ENCODE measurements at places on chromosomes 2 and 18.
A peak's percentile ranks its signal among the peaks of the same experiment; 100 is the strongest.

- no peak for DNase-seq
Measured at GRCh38 chr2:171210864-171211431, 50.3 kb upstream of the TLK1 start.

DNA sequence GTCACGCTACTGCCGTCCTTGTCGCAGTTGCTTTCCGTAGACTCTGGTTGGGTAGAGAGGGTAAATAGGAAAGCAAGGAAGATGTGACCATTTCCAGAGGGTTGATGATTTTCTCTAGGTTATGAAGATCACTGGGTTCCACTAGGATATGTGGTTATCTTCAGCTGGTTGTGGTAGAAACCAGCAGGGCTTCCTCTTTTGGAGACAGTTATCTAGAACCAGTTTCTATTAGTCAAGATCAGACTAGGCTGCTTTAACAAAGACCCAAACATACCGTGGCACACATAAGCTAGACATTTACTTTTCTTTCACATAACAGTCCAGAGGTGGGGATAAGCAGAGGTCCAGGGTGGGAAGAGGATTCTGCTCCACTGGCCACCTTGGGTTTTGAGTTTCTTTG, 59.6 kb downstream of the FASTKD2 start:
- no peak for DNase-seq

DNA sequence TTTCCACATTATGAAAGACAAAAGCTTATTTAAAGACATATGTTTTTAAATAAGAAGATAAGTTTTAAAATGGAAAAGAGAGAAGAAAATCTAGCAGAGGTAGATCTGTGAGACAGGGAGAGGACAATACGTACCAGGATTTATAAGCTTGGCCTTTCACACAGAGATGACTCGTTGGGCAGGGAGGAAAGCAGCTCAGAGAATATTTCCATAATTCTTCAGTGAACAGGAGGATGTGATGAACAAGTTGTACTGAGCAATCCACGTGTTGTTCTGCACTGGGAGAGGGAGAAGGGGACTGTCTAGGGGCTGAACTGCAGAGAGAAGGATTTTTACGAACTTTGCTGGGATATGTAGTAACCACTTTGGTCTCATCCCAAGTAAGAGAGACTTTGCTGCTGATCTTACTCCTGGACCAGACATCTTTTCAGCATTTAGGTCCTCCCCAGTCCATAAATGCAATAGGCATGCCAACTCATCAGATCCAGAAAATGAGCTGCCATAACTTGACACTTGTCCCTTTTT, 162.5 kb upstream of the SETBP1 start:
- DNase-seq, result no peak

DNA sequence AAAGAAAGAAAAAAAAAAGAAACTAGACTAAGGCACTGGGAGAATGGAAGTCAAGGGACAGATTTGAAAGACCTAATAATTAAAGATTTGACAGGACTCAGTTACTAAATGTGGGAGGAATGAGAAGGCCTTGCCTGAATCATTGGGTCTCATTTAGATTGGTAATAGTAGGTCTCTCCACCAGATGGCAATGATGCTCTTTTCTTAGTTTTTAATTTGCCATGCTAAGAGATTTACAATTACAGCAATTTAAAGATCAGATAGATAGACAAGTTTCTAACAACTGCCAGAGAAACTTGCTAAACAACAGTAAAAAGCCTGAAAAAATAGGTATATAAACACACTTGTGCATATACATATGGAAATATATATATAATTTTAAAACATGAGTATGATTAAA, 153.0 kb downstream of the TMEM247 start:
- DNase-seq, result peak; percentile 79

- DNase-seq, result no peak
Measured at GRCh38 chr2:205002390-205002789, 457.1 kb downstream of the PARD3B start.

GRCh38 chr2:31324016-31324633, 90.2 kb downstream of the EHD3 start:
- DNase-seq, result peak; percentile 16

DNA sequence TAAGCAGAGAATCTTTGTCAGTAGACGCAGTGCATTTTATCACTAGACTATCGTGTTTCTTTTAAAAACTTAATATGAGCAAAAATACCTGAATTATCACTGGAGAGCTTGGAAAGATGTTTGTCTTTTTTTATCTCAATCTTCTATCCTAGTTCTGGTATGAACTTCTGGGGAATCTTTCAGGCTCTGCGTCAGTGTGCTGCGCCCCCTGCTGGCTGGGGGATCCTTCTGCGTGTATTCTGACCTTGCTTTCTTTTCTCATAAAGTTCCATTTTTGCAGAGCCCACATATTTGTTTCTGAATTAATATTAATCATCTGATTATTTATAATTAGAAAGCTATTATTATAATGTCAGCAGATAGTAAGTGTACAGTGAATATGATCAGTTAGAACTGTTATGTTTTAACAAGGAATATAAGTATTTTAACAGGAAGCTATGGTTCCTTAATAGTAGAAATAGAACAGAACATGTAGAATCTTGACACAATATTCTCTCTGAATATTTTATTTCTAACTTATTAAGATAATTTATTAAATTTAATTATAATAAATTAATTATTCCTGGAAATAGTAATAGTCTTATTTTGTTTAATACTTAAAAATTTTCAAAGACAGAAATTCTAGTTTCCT, 945.0 kb upstream of the CRIM1 start:
- peak; percentile 55 for DNase-seq

DNA sequence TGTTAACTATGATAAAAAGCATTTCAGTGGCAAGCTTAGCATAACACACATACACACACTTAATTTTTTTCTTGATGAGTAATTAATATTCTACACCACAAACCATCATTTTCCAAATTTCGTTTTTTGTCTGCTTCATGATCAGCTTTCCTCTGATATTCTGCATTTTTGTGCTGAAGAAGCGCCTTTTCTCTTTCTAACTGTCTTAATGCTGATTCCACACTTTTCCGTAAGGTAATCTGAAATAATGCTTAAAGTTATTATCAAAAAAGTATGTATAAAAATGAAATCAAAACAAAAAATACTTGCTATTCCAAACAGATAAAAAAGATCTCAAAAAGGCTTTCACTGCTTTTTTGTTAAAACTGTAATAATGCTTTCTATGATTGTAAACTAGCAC, 60.1 kb downstream of the SLC66A3 start:
- DNase-seq, result no peak

DNA sequence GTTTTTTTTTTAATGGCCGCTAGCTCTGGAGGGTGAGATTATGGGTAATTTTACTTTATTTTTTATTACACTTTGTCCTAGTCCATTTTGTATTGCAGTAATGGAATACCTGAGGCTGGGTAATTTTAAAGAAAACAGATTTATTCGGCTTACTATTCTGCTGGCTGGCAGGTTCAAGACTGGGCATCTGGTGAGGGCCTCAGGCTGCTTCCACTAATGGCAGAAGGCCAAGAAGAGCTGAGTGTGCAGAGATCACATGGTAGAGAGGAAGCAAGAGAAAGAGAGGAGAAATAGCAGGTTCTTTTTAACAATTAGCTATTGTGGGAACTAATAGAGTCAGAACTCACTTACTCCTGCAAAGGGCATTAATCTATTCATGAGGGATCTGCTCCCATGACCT, 52.4 kb upstream of the ARHGAP28 start:
- no peak for DNase-seq

- DNase-seq, result no peak
Measured at GRCh38 chr2:218244665-218245064, 16.1 kb upstream of the GPBAR1 start.

DNA sequence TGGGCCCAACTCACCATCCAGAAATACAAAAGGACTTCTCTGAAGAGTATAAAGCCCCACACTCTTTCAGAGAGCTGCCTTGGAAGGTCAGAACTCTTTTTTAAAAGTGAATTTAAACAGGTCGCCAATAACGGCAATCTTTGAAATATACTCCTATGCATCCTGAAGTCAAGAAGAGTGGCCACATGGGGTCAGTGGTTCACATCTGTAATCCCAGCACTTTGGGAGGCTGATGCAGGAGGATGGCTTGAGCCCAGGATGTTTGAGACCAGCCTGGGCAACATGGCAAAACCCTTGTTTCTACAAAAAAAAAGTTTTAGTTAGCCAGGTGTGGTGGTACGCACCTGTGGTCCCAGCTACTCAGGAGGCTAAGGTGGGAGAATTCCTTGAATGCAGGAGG, 68.1 kb upstream of the FZD7 start:
- no peak for DNase-seq

GRCh38 chr2:10372203-10372861, 69.6 kb downstream of the HPCAL1 start:
- no peak for DNase-seq

DNA sequence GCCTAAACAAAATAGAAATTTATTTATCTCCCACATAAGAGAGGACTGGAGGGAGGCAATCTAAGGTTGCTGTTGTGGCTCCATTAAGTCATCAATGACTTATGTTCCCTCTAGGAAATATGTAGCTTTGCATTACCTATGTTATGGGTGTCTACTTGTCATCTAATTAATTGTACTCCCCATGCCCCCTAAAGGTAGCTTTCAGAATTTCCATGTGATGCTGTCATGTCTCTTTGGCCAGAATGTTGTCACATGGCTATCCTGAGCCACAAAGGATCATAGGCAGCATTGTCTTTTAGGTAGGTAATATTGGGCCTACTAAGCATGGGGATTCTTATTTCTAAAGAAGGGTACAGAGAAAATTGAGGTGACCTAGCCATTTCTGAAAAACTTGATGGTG, 935.6 kb upstream of the FANCL start:
- DNase-seq, result no peak

DNA sequence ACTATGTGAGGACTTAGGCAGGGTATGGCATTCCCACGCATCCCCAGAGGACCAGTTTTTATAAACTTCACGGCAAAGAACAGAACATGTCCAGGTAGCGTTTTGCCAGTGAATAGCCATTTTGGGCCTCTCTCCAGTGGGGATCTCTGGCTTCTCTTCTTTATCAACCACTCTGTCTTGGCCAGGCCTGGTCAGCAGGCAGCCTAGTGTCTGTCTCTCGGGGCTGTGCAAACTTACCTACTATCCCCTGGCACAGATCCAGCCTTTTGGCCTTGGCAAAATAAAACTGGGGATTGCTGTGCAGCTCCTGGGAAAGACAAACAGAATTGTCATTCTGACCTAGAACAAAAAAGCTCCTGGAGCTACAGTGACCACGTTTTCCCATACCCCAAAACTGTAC, 14.5 kb downstream of the CAPN14 start:
- DNase-seq, result no peak

DNA sequence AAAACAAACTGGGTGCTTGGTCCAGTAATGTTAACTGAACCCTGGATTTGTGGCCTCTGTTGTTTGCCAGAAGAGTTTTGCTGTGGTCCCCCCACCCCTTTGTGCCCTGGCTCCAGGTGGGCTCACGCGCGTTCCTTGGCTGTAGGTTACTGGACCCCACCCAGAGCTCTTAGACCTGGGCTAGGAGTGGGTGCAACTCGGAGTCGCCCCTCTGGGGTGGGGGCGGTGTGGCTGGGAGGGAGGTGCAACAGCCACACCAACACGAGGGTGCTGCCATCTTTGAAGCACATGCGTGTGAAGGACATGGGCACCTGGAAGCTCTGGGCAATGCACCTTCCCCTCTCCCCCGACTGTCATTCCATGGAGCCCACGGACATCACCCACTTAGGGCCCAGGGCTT, 92.7 kb downstream of the USP40 start:
- no peak for DNase-seq

Data from endothelial cell of umbilical vein (primary cell).